ENCODE measurements at places on chromosomes 7 and 10.

DNA sequence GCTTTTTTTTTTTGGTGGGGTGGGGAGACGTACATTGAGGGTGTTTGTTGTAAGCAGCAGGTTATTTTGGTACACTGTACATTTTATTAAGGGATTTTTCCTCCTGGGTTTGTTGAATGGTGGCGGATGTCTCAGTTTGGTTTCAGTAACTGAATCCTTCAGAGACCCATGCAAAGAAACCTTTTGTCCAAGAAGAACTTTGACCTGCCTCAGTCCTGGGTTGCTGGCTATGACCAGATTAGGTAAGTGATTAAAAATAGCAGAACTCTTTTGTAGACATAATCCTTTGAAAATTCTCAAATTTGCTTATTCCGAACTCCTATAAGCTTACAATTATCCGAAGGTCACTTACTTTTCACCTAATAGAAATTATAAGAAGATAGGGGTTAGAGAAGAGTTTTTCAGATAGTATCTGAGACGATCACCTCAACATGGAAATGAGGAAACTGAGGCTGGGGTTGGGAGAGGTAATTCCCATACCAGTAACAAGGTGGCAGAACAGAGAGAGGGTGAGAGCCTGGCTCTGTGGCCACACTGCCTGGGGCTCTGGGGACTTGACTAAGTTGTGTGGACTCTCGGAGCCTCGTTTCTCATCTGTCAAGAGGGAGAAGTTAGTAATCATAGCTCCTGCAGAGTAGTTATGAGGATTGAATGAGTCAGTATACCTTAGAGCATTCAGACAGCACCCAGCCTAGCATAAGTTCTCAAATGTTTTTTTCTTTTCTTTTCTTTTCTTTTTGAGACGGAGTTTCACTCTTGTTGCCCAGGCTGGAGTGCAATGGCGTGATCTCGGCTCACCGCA, 87.4 kb downstream of the CCNY start:
- no peaks in the 10 kb centered on the region for H3K27me3 ChIP-seq
- no peaks in the 10 kb centered on the region for H3K36me3 ChIP-seq
- no peak for DNase-seq
- H3K4me3 ChIP-seq: no peak overlapping the region
- peaks cover 2% of the 10 kb centered on the region for H3K4me1 ChIP-seq

- no peaks in the 10 kb centered on the region for H3K27me3 ChIP-seq
- H3K4me1 ChIP-seq: no peaks in the 10 kb centered on the region
- no peak overlapping the region for H3K4me3 ChIP-seq
- no peak overlapping the region for H3K27ac ChIP-seq
- DNase-seq: no peak
- no peaks in the 10 kb centered on the region for H3K36me3 ChIP-seq
Observed at GRCh38 chr7:156576216-156577058, 64.1 kb upstream of the RNF32 start.

DNA sequence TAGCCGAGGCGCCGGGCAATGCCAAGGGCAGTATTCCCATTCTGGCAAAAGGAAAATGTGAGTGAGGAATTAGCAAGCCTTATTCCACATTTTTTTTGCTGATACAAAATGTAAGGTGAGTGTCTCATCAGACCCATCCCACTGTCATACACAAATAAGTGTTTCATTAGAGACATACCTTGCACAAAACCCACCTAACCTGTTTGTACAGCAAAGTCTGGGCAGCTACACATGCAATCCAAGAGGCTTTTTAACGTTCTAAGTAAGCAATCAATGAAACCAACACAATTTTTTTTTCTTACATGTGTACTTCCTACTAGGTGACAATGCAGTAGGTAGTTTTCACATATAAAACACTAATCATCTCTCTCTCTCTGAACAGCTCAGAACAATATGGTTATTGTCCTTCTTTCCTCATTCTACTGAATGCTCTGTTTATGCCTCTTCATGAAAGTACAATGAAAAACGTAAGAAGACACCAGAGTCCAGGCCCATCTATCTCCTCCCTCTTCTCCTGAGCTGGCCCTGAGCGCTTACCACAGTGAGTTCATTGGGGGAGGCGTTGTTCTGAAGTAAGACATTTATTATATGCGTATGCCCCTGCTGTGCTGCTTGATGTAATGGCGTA, 217.2 kb downstream of the ANK3 start:
- H3K36me3 ChIP-seq: no peaks in the 10 kb centered on the region
- no peaks in the 10 kb centered on the region for H3K4me1 ChIP-seq

GRCh38 chr10:12927896-12928295, 73.6 kb downstream of the CCDC3 start:
- no peak for DNase-seq
- H3K4me1 ChIP-seq: no peaks in the 10 kb centered on the region
- H3K4me3 ChIP-seq: no peak overlapping the region
- no peaks in the 10 kb centered on the region for H3K27me3 ChIP-seq
- no peak overlapping the region for H3K27ac ChIP-seq
- no peaks in the 10 kb centered on the region for H3K36me3 ChIP-seq

DNA sequence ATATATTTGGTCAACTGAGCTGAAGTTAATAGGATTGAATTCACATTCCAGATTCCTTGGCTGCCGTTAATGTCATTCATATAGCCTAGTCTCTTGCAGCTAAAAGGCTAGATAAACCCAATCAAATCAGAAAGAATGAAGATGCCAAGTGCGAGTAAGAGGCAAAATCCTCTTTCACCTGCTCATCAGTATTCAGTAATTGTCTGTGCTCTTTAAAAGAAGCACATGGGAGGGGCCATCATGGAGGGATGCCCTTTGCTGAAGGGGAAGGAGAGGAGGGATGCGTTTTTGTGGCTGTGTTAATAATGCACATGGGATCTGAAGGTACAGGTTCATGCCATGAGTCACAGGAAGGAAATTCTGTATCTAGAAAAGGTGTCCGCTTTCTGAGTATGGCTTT, 232.2 kb downstream of the TMEM178B start:
- no peaks in the 10 kb centered on the region for H3K27me3 ChIP-seq
- no peaks in the 10 kb centered on the region for H3K36me3 ChIP-seq
- DNase-seq: no peak
- H3K4me1 ChIP-seq: no peaks in the 10 kb centered on the region

DNA sequence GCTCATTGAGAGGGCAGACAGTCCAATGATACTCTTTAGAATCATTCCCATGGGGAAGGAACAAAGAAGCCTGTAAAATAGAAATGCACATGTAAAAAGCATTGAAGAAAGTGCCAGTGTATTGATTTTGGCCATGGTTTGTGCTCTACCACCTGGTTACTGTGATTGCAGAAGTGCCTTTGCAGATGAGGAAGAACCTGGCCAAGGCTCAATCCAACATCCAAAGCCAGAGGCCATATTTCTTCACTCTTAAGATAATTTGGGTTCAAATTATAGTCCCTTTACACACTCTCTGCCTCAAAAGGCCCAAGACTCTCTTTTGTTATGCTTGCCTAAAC, 122.1 kb downstream of the EGFR start:
- no peak overlapping the region for H3K4me3 ChIP-seq
- H3K4me1 ChIP-seq: no peaks in the 10 kb centered on the region
- no peaks in the 10 kb centered on the region for H3K36me3 ChIP-seq
- no peaks in the 10 kb centered on the region for H3K27me3 ChIP-seq
- H3K27ac ChIP-seq: no peak overlapping the region

- peak within 1 kb of the TSS; percentile 90 for H3K4me3 ChIP-seq
- no peaks in the 10 kb centered on the region for H3K4me1 ChIP-seq
- no peaks in the 10 kb centered on the region for H3K27me3 ChIP-seq
- DNase-seq: peak; percentile 94
- no peaks in the 10 kb centered on the region for H3K36me3 ChIP-seq
Observed at GRCh38 chr10:116742367-116743265, at the start of gene HSPA12A. Gene HSPA12A (minus strand): TSS chr10:116742566. CDS start chr10:116742469, 97 bp downstream.

DNA sequence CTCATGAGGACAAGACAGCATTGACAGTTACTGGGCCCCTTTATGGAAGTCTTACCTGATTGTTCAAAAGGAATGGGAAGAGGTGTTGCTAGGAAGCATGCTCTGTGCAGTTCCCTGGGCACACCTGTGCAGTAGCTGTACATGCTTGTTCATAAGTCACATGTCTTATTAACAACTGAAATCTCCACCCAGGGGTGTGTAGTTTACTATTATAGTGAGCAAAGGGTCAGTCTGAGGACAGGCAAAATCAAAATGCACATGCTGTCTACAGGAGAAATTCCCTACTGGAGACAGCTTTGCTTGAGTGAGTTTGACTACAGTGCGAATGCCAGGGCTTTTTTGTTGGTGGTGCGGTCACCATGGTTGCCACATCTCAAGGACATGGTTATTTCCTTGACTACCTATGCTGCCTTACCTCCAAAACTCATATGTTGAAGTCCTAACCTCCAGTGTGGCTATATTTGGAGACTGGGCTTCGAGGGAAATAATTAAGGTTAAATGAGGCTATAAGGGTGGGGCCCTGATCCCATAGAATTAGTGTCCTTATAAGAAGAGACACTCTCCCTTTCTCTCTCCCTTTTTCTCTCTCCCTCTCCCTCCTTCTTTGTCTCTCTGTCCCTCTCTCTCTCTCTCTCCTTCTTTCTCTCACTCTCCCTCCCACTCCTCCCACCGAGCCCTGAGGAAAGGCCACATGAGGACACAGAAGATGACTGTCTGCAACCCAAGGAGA, 48.3 kb upstream of the RNF32 start:
- peaks cover 1% of the 10 kb centered on the region for H3K27me3 ChIP-seq
- H3K27ac ChIP-seq: no peak overlapping the region
- DNase-seq: no peak
- no peak overlapping the region for H3K4me3 ChIP-seq
- H3K36me3 ChIP-seq: no peaks in the 10 kb centered on the region

GRCh38 chr10:3064423-3064822, 2.9 kb upstream of the PFKP start:
- no peak for DNase-seq
- no peak overlapping the region for H3K27ac ChIP-seq
- no peaks in the 10 kb centered on the region for H3K36me3 ChIP-seq
- H3K4me1 ChIP-seq: no peaks in the 10 kb centered on the region

DNA sequence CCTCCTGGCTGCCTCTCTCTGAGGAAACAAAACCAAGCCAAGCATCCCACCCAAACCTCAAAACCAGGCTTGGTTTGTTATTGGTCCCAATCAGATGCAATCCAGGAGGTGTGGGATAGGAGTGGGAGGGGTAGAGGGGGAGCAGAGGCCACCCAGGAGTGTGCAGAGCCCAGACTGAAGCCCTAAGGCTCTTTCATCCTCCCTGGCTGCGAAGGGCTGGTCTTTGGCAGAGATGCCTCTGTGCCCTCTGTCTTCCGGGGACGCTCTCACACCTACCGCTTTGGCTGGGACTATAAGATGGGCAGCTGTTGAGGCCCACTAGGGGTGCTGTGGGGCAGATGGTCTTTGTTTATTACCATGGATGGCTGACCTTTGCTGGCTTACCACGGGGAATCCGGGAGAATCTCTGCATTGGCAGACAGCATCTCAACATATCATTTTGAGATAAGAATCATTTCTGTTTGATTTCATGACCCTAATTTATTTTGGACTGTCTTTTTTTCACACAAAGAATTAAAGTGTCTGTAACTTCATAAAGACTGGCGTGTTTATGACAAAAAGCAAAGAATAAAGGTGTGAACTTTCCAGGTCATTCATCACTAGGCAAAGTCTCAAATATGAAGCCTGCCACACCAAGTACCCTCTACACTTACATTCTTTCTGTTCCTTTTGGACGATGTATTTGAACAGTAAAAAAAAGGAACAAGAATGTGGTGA, 6.5 kb upstream of the DENND2A start:
- peak; percentile 71 for DNase-seq
- H3K27me3 ChIP-seq: no peaks in the 10 kb centered on the region
- H3K27ac ChIP-seq: no peak overlapping the region
- no peaks in the 10 kb centered on the region for H3K4me1 ChIP-seq
- no peaks in the 10 kb centered on the region for H3K36me3 ChIP-seq

GRCh38 chr10:123962756-123963530, 71.3 kb upstream of the CPXM2 start:
- no peak for DNase-seq
- no peaks in the 10 kb centered on the region for H3K4me1 ChIP-seq
- no peaks in the 10 kb centered on the region for H3K36me3 ChIP-seq
- H3K4me3 ChIP-seq: no peak overlapping the region

- peak; percentile 13 for DNase-seq
- no peak overlapping the region for H3K4me3 ChIP-seq
- no peaks in the 10 kb centered on the region for H3K36me3 ChIP-seq
- H3K27ac ChIP-seq: no peak overlapping the region
- H3K27me3 ChIP-seq: no peaks in the 10 kb centered on the region
Observed at GRCh38 chr10:78284381-78284780, 250.7 kb downstream of the RPS24 start.

- no peak overlapping the region for H3K4me3 ChIP-seq
- no peak overlapping the region for H3K27ac ChIP-seq
- no peaks in the 10 kb centered on the region for H3K36me3 ChIP-seq
- H3K4me1 ChIP-seq: no peaks in the 10 kb centered on the region
Observed at GRCh38 chr7:127239814-127240213, 12.9 kb downstream of the GRM8 start.

GRCh38 chr7:68922850-68923249, 675.4 kb upstream of the AUTS2 start:
- no peaks in the 10 kb centered on the region for H3K36me3 ChIP-seq
- no peak overlapping the region for H3K4me3 ChIP-seq
- H3K4me1 ChIP-seq: no peaks in the 10 kb centered on the region

DNA sequence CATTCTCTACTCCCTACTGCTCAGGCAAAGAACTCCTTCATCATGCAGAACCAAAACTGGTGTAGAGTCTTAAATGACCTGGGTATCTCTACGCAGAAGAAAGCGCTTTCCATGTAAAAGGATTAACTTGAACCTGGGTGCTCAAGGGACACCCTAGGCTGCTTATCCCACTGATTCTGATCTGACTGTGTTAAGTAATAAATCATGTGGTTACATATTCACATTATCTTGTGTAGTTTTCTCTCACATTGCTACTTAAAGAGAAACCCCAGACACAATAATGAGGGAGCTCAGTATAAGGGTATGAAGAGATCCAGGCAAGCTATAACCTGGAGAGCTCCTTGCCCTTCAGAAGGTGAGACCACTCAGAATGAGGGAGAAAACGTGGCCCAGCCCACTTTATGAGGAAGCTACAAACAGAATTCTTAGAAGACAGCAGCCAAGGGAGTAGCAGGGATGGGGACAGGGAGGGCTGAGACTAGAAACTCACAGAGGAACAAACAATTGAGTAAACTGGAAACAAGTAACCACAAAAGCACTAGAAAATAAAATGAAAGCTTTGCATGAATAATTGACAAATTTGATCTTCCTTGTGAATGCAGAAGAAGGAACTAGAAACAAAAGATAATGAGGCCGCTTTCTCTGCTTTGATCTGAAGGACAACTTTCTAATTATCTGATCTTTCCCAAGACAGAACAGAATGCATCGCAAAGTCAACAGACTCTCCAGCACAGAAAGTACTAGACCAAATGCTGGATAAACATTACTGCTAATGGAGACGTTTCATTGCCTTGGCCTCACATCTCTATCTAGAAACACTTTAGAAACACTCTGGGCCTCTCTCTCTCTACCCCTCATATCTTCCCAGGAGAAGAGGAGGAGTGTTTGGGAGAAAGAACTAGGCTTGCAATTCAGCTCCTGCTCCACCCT, 76.1 kb downstream of the LRRC17 start:
- no peaks in the 10 kb centered on the region for H3K27me3 ChIP-seq
- peaks cover 21% of the 10 kb centered on the region for H3K4me1 ChIP-seq
- H3K27ac ChIP-seq: peak overlapping the region; percentile 76
- no peak for DNase-seq
- H3K36me3 ChIP-seq: no peaks in the 10 kb centered on the region
- no peak overlapping the region for H3K4me3 ChIP-seq

Measured in aorta (tissue), 5 donors.